ENCODE measurements at places on chromosomes 12 and 14.

- DNase-seq: no peak
These were observed 140.8 kb downstream of the DUSP6 start for GRCh38 chr12:89211456-89211855.

GRCh38 chr14:77478796-77479195, 19.8 kb downstream of the ISM2 start:
- DNase-seq: no peak

DNA sequence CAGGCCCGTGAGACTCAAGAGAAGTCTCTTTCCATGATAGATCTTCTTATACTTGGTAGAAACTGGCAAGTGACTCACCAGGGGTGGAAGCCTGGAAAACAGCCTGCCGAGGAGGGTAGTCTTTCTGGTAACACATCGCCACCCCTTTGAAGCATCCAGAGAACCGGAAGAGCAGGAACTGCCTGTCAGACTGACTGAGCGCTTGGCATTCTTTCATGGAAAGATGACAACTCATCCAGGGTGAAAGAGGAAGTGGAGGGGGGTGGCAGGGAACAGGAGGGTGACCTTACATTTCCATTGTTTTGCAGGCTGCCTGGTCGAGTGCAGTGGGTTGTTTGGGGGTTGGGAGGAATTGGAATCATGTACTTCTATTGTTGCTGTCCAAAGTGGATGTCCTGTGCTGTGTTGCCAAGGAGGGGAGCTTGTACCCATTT, 34.5 kb downstream of the PRKCH start:
- DNase-seq: no peak

- DNase-seq: no peak
These were observed 367.2 kb upstream of the DDHD1 start for GRCh38 chr14:53520078-53520928.

DNA sequence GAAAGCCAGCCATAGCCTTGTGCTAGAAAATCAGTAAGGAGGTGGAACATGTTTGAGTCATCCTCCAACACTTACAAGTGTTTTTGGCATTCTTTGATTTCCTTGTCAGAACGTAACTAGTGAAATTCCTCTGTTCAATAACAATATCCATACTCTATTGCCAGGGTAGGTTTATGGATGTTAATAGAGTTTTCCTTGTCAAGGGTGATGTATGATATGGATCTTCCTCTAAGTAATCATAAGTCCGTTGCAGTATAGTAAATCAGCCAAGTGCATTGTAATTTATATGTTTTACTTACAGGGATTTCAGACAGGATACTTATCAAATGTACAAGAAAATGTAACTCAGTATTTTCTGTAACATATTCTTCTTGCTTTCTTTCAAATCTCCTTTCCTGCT, 19.4 kb downstream of the NAV3 start:
- no peak for DNase-seq

GRCh38 chr12:42946871-42947381, 357.4 kb upstream of the PRICKLE1 start:
- DNase-seq: no peak

DNA sequence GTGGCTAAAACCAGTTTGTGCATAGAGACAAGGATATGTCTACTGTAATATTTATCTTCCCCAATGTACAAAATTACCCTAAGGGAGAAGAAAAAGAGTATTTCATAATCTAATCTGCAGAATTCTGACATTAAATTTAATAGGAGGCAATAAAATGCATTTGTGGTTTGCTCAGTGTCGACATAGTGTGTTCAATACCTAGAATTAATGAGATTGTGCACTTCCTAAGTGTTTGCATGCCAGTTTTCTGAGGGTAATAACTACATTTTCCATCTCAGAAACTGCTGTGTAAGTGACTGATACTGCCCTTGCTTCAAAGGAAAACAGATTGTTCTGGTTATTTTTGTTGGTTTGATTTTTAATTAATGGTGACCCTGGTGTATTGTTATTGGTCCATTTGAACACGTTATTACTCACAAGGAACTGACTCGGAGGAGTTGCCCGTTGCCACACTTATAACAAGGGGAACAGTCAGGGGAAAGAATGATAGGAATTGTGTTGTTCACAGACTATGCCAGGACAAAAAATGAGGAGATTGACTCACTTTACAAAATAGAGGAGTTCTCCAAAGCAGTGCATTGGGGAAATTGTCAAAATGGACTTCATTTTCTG, 960.3 kb upstream of the TMEM132C start:
- no peak for DNase-seq

DNA sequence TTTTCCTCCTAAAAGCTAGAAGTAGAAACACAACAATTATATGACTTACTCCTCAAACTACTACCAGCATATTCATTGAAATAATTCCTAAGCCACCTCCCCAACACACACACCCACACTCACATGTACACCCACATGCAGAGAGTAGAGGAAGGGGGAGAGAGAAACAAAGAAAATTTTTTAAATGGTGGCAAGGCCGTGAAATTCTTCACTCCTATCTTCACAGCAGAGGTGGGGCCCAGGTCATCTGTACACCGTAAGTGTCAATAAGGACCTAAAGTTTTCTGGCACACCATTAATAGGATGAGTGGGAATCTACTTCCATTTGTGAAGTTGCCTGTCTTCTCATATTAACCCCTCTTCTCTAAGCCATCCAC, 73.9 kb upstream of the EGLN3 start:
- no peak for DNase-seq

DNA sequence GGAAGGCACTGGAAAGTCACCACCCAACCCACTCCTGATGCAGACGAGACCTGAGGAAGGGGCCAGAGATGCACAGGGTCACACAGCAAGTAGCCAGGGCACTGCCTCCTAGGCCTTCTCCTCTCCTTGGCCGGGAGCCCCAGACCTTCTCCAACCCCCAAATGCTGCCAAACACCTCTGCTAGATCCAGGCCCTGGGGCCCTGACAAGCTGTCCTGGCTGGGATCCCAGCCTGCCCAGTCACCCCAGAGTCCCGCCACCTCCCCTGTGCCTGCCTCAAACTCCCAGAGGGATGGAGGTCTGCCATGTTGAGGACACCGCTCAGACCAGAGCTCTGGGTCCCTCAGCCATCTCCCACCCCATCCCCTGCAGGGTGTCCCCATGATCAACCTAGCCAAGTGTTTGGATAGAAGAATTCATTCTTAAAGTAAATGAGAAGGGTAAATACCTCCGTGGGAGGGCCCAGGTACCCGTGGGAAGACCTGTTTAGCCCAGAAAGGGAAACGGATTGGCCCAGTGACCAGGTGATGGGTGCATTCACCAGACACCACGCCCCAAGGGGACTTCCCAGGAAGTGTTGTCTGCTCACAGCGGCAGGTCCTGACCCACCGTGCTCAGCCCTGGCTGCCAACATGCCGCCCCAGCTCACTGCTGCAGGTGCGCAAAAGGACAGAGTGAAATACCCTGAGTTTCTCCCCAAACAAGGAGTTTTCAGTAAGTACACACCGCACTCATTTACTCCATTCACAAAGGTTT, 4.6 kb upstream of the DIO3 start:
- DNase-seq: no peak

- DNase-seq: peak; percentile 43
These were observed 104.4 kb upstream of the PRB2 start for GRCh38 chr12:11499806-11500187.

DNA sequence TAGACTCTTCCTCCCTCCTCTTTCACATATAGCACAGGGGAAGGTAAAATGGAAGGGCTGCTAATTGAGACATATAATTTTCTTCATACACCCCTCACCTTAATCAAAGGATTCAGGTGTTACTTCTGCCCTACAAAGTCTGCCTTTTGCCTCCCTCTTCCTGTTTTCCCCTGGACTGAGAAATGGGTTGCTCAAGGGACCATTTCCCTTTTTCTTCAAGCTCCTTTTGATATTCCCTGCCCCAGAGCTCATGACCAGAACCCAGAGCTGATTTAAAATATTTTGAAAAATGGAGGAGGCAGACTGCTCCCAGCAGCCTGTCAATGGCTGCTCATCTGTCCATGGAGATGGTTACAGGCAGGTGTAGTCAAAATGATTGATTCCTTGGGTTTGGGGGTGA, 6.3 kb upstream of the PIP4K2C start:
- no peak for DNase-seq

DNA sequence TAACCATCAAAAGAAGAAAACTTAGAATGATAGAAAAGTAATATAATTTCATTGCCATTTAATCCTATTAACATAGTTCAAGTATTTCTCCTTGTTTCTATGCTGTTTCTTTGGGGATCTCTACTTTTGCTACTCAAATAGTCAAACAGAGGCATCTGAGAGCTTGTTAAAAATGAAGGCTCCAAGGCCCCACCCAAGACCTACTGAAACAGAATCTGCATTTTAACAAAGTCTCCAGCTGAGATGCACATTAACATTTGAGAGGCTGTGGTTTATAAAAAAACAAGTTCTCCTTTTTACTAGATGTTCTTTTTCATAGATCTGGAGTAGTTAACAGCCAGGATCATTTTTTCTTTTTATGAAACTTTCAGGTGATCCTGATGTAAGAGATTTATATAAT, 31.8 kb downstream of the PPFIA2 start:
- DNase-seq: no peak

DNA sequence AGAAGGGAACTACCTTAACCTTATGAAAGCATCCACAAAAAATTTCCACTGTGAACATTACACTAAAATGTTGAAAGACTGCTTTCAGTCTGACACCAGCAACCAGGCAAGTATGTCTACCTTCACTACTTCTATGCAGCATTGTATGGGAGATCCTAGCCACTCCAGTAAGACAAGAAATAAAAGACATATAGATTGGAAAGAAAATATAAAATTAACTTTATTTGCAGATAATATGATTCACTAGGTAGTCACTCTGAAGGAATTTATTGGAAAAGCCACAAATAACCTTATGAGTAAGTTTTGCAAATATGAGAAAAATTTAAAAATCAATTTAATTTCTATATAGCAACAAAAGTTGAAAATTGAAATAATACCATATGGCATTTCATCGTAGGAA, 172.0 kb downstream of the RERGL start:
- DNase-seq: no peak

GRCh38 chr12:122887819-122888212, 8.1 kb downstream of the VPS37B start:
- DNase-seq: no peak

GRCh38 chr14:99595034-99595433, 9.0 kb downstream of the CCDC85C start:
- no peak for DNase-seq

GRCh38 chr12:92482599-92482998, 220.2 kb upstream of the PLEKHG7 start:
- no peak for DNase-seq

DNA sequence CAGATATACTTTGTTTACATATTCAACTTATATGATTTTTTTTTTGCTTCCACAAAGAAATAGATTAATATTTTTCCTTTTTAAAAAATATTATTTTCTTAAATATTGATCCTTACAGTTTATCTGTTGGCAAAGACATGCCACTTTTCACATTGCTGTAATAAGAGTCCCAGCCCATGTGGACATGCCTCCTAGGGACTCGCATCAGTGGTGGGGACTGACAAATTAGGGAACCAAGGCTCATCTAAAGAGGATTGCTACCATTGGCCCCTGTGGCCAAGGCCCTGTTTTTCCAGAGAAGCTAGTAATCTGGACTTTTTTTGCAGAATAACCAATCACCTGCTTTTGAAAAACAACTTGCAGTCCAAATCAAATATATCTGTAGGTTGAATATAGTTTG, 27.8 kb upstream of the BMAL2 start:
- DNase-seq: no peak

DNA sequence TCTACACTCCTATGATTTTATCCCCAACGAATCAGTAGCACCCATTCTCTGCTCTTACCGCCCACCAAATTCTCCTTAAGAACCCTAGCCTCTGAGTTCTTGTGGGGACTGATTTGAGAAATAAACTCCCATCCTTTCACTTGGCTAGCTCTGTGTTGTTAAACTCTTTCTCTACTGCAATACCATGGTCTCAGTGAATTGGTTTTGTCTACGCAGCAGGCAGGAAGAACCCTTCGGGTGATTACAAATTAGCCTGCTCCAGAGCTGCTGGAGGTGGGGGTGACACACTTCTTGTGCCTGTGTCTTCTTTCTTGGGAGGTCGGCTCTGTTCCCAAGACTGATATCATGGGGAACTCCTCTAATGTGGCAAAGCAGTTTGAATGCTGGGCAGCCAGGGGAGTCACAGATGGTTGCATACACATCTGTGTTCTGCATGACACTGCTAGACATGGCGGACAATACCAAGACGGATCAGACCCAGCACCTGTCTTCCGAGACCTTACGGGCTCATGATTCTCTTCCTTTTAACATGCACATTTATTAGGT, 1.6 kb upstream of the C1S start:
- no peak for DNase-seq

GRCh38 chr14:97106609-97107008, 309.4 kb downstream of the VRK1 start:
- DNase-seq: no peak

DNA sequence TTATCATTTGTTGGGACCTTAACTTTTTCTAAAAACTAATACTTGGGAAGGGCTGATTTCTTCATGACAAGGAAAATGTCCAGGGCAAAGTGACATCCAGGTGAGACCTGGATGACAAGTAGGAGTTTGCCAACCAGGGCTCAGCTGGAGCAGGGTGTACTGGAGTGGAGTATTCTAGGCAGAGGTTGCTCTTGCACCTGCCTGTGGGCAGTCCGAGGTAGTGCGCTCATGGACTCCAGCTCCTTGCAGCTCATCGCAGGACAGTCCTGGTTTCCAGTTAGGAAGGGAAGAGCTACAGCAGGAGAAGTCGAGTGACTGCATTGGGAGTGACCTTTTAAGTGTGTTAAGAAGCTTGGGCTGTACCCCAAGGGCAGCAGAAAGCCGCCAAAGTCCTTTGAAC, 175.9 kb downstream of the PELI2 start:
- DNase-seq: no peak

GRCh38 chr12:5246196-5246595, 185.7 kb upstream of the NTF3 start:
- no peak for DNase-seq
